ENCODE measurements at places on chromosomes 11 and 22. TPM values are rescaled to one million over a fixed set of nuclear protein-coding genes. Genes with fewer than 3 reads are reported as not detected.

PRR5L gene
- 1.6 TPM for polyA plus RNA-seq

OR5T2 gene
- polyA plus RNA-seq, result not detected

CDC45 gene
- 2.6 TPM for polyA plus RNA-seq

ABTB2 gene
- 1.0 TPM for polyA plus RNA-seq

MS4A1 gene
- not detected for polyA plus RNA-seq

MGAT3 gene
- 3.9 TPM for polyA plus RNA-seq

THY1 gene
- 768 TPM for polyA plus RNA-seq

CHEK2 gene
- 0.88 TPM for polyA plus RNA-seq

ANKK1 gene
- not detected for polyA plus RNA-seq

TMEM121B gene
- 3.7 TPM for polyA plus RNA-seq

DERL3 gene
- 2.5 TPM for polyA plus RNA-seq

BDNF gene
- 0.91 TPM for polyA plus RNA-seq

RFPL3 gene
- not detected for polyA plus RNA-seq

RAB1B gene
- 12.7 TPM for polyA plus RNA-seq

FAM111B gene
- not detected for polyA plus RNA-seq

MRPL17 gene
- 43.2 TPM for polyA plus RNA-seq

APOBEC3F gene
- not detected for polyA plus RNA-seq

GGT5 gene
- not detected for polyA plus RNA-seq

DEFB131B gene
- not detected for polyA plus RNA-seq

OR4A16 gene
- not detected for polyA plus RNA-seq

DLG2 gene
- polyA plus RNA-seq, result 404 TPM

LRRC56 gene
- 0.13 TPM for polyA plus RNA-seq

Measured in Purkinje cell (primary cell).